Astrocyte of the spinal cord (primary cell): ENCODE measurements at places on chromosomes 1 and 21.

GRCh38 chr1:243596431-243597062 lies 253.5 kb downstream of the AKT3 start:
- peak; percentile 92 for DNase-seq

DNA sequence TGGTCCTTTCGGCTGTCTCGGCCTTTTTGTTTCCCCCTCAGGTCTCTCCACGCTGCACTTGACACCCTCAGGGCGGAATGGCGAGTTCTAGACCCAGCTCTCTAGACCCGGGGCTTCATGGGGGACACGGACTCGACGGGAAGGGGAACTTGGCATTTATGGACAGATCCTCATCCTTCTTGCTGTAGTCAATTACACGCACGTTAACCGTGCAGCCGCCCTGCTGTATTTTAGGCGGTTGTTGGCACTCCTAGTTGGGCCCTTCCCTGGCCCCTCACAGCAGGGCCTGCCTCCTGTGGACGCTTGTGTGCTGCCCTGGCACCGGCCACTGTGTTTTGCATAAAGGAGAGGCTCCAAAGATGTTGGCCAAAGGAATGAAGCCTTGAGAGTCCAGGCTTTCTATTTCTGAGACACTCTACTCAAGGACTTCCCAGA lies 558 bp upstream of the BTG3 start:
- peak; percentile 12 for DNase-seq

GRCh38 chr1:158818560-158818959 lies 12.6 kb upstream of the MNDA start:
- no peak for DNase-seq

DNA sequence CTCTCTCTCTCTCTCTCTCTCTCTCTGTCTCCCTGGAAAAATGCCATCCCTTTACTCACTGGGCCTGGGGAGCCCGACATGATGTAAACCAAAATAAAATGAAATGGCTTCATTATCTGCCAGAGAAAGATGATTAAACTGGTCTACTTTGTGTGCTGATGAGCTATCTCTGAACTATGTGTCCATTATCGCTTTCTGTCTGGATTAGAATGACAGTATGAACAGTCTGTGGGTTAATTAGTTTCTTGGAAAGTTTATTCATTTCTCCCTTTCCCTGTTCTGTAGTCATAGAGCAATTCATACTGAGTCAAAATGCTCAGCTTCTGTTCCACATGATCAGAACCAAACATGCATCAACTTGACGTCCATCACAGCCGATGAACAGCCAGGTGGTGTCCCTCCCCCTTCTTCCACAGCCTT lies 72.4 kb upstream of the KCND3 start:
- DNase-seq = no peak

GRCh38 chr1:61226791-61227567 lies 144.6 kb downstream of the NFIA start:
- DNase-seq = no peak

GRCh38 chr1:56345831-56346230 lies 233.5 kb downstream of the PLPP3 start:
- no peak for DNase-seq

- DNase-seq = no peak
Observed at GRCh38 chr1:63795455-63795854, 21.6 kb downstream of the ROR1 start.

DNA sequence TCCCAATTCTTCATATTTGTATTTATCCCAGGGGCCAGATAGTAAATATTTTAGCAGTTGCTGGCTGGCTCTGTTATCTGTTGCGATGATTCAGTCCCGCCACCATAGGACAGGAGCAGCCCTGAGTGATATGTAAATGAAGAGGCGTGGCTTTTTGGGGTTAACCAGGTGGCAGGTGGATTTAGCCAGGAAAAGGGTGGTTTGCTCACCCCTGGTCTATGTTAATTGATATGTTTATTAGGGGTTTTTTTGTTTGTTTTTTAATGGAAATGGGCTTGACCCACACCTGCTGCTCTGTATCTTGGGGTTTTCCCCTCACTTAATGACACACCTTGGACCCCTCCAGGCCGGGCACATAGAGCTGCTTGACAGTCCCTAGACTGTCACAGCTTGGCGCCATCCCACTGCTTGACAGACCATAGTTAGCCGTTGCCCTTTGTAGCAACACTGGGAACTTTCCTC lies 62.8 kb downstream of the PIK3CD start:
- no peak for DNase-seq

GRCh38 chr21:23968722-23969647 lies 1638.3 kb downstream of the MRPL39 start:
- DNase-seq = peak; percentile 14

GRCh38 chr1:180849031-180849775 lies 63.5 kb upstream of the KIAA1614 start:
- no peak for DNase-seq

DNA sequence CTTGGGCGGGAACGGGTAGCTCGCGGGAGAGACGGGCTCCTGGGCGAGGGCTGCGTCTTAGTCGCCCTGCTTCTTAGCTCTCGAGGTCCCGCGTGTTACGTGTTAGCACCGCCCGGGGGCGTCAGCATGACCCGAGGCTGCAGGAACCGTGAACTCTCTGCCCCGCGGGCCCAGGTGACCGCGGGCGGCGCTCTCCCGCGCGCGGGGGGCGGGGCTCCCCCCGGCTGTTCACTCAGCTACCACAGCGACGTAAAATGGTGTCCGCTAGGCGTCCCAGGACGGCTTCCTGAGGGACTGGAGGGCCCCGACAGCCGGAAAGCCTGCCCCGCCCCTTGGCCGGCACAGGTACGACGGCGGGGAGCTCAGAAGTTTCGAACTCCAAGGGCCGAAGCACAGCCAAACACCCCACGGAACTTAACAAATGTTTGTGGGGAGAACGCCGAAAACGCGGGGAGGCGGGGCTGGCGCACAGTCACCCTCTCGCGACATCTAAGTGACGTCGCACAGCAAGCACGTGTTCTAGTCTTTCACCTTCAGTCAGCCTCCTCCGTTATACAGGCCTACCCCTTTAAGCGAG lies 780 bp upstream of the RBM15 start:
- no peak for DNase-seq

DNA sequence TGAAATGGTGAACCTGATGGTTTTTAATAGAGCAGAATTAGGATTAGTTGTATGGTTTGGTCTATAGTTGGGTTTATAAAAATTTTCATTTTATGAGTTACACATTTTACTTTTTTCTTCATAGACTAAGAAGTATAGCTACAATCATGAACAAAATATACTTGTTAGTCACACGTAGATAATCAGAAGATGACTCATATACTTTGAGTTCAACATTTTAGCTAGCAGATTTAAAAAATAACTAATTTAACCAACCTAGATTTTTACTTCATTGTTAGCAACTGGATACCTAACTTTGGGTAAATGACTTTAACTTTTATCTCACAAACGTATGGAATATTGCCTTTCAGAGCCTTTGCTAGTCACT lies 27.9 kb downstream of the MORC3 start:
- DNase-seq = peak; percentile 38

GRCh38 chr1:24572301-24572700 lies 16.4 kb downstream of the NCMAP start:
- DNase-seq = no peak

DNA sequence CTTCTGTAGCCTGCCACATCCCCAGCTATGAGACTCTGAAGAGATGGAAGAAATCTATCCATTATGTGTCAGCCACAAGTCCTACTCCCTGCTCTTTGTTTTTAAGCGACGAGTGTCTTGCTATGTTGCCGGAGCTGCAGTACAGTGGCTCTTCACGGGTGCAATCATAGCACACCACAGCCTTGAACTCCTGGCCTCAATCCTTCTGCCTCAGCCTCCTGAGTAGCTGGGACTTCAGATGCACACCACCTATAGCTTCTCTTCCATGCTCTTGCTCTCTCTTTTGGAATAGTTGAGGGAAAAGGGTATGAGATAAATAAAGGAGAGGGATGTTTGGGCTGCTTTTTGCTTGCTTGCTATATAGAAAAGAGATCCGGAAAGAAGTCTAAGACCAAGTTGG lies 1.6 kb downstream of the TUFT1 start:
- no peak for DNase-seq

GRCh38 chr1:63612564-63612963 lies 19.4 kb downstream of the PGM1 start:
- no peak for DNase-seq

- no peak for DNase-seq
Observed at GRCh38 chr1:67816506-67816905, 16.8 kb downstream of the GNG12 start.
